ENCODE measurements at places on chromosomes 2 and 18.

DNA sequence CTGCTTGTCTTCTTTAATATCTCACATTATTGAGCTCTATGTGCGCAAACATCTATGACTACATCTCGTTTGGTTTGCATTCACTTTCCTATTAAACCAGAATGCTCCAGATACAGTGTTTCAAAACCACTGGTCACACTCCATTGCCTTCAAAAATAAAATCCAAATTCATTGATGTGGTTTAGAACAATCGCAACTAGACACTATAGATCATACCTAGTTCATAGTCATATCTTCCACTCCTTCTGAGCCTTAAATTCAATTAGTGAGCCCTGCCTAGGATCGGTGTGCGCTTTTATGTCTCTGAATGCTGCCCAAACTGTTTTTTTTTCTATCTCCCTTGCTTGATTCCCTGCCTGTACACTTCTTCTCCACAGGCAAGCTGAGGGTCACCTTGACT lies 238.5 kb upstream of the RGPD4 start:
- DNase-seq: no peak

DNA sequence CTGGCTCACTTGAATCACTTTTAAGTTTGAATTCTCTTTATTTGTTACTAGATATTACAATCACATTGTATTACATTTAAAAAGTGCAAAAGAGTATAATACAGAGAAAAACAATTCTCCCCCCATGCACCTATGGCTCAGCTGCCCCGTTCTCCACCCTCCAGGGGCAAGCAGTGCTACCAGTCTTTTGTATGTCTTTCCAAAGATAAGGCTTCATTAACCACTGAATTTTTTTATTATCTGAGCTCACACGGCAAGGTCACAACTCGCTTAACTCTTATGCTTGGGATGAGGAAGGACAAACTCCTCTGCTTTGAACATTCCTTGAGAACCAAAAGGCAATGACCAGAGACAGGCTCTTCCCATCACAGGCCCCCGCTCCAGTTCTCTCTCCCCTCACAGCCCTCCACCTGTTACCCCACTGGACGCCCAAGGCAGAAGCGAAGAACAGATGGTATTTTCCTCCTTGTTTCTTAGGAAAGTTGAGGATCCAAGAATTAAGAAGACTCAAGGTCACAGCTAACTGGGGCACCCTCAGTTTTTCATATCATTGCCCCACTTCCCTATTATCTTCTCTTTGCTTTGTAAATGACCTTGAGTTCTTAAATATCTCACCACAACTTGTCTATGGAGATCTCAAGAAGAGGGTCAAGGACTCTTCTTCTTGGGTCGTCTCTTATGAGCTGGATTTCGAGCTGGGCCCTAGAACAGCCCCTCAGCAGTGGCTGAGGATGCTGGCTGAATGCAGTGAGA lies 30.1 kb downstream of the SH2D6 start:
- DNase-seq: no peak

GRCh38 chr18:46542545-46542944 lies 114.5 kb downstream of the LOXHD1 start:
- no peak for DNase-seq

DNA sequence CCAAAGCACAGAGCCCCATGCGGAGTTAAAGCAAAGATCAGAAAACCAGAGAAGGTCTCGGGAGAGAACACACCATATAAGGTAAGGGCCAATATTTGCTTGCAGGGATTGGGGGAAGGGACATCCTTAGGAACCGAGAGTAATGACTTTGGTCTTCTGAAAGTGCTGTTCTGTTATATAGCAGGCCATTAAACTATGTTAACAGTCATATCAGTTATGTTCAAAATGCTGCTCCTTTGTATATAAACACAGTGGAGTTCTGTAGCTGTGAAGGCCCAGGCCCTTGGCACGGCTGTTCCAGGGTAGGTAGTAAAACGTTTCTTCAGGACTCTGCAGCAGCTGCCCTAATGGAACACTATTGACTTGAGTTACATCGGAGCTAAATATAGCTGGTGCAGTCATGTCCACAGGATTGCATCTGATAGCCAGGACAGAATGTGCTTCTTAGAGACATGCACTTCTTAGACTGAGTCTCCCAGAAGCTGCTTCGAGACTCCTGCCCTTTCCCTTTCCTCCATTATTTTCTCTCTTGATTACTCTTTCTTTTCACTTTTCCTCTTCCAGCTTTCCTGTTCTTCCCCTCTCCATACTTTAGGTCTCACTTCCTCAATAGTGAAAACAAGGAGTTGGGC lies 122.4 kb downstream of the SETBP1 start:
- DNase-seq: no peak

DNA sequence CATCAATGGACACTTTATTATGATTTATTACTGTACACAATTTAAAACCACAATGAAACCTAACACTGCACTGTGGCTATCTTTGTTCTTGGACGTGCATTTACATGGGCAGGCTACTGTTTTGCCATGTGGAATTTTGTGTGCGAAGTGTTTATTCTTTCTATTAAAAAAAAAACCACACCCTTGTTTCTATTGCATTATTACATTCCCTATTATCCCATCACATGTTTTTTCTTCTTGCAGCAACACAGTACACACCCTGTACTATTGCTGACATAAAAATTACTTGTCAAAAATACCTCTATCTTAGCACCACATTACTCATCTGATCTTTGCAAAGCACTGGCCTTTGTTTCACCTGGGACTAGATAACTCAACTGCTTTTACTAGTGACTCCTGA lies 1.5 kb downstream of the RNF152 start:
- no peak for DNase-seq

- DNase-seq: no peak
These were observed 47.2 kb downstream of the VIL1 start for GRCh38 chr2:218465987-218466633.

GRCh38 chr2:107376909-107377308 lies 449.8 kb upstream of the RGPD4 start:
- no peak for DNase-seq

- DNase-seq: no peak
These were observed 74.1 kb upstream of the BZW1 start for GRCh38 chr2:200737585-200737984.

GRCh38 chr2:23419171-23420090 lies 34.5 kb downstream of the KLHL29 start:
- DNase-seq: no peak

DNA sequence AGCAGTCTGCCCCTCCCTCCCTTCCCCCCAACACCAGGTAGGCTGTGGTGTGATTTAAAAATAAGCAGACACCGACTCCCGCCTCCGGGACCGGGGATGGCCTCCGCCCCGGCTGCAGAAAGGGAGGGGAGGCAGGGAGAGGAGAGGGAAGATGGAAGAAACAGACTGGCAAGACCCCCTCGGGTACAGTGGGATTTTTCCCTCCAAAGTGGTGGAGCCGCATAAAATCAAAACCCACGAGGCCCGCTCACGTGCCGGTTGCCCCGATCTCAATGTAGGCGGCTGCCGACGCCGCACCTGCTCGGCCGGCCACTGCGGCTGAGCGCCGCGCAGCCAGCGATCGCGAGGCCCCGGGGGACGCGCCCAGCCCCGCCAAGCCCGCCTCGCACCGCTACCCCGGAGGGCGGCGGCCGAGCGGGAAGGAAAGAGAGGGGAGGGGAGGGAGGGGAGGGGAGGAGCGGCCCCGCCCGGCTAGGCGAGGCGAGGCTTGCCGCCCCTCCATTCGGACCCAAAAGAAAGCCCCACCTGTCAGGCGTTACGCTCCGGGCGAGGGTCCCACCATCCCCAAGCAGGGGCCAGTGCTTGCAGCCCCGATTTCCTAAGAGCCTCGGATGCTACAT lies 811 bp downstream of the ADD2 start:
- DNase-seq: no peak

- DNase-seq: no peak
These were observed 7.8 kb downstream of the SCYGR2 start for GRCh38 chr2:227606476-227606875.

GRCh38 chr2:166900700-166901099 lies 12.4 kb downstream of the XIRP2 start:
- DNase-seq: no peak

- DNase-seq: no peak
These were observed 33.5 kb upstream of the CERS6 start for GRCh38 chr2:168422584-168422983.

DNA sequence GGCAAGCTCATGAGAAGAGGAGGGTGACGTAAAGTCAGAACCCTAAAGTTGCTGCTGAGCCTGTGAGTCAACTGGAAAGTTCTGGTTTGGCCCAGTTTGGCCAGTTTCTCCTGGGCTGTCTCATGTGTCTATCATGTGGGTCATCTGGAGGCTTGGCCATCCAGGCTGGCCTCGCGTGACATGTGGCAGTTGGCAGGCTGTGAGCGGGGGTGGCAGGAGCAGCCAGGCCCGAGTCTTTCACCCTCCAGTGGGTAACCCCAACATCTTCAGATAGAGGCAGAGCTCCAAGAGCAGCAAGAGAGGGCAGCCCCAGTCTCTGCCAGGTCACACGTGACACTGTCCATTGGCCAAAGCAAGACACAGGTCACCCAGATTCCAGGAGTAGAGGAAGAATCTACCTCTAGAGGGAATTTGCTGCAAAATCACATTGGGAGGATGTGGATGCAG lies 51.5 kb downstream of the FHOD3 start:
- DNase-seq: no peak

- DNase-seq: no peak
These were observed 38.7 kb downstream of the SCG2 start for GRCh38 chr2:223563462-223563861.

DNA sequence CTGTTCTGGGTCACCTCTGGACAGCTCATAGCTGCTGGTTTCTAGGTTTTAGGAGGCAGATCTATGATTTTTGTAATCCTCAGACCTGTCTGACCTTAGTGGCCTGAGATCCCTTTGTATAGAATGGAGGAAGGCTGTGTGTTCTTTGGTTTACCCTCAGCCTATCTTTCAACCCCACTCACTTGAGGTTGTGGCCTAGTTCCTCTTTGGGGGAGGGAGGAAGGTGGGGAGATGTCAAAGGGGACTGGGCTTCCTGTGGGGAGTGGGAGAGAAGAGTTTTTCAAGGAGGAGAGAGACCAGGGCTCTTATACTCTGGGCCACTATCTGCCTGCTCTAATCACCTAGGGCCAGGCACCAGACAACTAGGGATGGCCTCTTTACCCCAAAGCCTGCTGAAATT lies 28.5 kb downstream of the SEMA4F start:
- DNase-seq: no peak

DNA sequence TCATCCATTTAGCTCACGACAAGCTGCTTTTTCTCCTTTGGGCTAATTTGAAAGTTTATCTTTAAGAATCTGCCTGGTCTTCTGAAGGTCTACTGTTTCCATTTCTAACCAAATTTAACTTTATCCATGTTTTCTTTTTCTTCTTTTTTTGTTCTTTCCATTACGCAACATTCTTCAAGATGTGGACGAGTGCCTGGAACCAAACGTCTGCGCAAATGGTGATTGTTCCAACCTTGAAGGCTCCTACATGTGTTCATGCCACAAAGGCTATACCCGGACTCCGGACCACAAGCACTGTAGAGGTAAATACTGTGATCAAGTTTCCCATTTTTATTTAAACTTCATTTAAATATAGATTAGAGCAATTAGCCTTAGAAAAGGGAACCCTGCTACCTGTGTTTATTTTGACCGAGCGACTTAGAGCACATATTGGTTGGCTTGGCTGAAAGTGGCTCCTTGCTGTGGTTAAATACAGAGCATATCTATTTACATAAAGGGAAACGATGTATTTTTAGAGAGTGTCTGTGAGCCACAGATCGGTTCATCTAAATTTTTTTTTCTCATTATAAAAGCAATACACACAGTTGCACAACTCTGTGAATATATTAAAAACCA lies 183.4 kb upstream of the RASGRP3 start:
- DNase-seq: no peak

DNA sequence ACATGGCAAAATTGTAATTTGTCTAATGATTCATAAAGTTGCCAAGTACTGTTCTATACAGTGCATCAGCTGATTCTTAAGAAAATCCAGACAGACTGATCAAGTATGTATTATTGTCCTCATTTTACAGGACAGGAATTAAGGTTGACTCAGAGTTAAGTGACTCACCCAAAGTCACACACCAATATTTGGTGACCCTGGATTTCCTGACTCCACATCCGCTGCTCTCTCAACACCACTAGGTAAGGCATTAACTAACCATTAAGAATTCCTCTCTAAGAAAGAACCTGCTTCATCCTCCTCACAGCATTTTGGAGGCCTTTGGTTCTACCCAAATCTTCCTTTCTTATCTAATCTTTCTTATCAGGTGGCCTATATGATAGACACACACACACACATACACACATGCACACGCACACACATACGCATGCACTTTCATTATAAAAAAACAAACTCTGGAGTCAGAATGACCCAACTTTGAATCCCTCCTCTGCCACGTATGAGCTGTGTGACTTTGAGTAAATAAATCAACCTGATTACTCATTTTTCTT lies 150.8 kb downstream of the ANKRD44 start:
- no peak for DNase-seq

All from suprapubic skin (tissue), 4 donors.